T1000 (cell line): ENCODE measurements at places on chromosomes 6 and 20.

- no peak for DNase-seq
Observed at GRCh38 chr20:23122321-23122720, 36.2 kb upstream of the CD93 start.

DNA sequence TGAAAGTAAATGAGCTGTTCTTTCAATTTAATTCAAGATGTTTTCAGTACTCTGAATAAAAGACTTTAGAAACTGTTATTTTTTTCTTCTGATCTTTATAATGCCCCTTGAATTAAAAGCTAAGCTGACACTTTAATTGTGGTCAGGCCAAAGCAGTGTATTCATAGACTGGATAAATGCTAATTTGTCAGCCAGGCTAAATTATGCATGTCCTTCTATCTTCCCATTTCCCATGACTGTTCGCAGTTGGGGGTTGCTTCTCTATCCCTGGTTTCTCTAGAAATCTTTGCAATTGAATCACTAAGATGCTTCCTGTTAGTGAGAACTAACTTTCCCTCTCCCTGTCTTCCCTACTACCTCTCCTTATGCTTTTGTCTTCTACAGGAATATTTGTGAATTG, 396.2 kb downstream of the RFPL4B start:
- no peak for DNase-seq

DNA sequence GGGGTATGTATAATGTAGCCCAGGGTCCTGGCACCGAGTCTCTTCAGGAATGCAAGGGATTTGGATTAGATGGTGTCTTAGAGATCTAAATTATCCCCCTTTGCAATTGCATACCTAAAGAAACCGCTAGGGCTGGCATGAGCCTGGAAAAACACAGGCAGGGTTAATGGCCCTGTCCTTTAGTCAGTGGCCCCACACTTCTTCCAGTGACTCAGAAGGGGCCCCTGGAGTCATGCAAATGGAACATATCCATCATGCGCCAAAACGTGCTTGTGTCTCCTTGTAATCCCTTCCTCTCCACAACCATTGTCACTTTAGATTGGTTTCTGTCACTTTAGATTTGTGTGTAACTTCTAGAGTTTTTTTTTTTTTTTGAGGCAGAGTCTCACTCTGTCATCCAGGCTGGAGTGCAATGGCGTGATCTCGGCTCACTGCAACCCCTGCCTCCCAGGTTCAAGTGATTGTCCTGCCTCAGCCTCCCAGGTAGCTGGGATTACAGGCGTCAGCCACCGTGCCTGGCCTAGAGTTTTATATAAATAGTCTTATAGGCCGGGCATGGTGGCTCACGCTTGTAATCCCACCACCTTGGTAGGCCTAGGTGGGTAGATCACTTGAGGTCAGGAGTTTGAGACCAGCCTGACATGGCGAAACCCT, 8.7 kb upstream of the MYBL2 start:
- no peak for DNase-seq

GRCh38 chr20:46438156-46438750, 31.8 kb upstream of the ELMO2 start:
- no peak for DNase-seq

GRCh38 chr20:25321991-25322390, 68.6 kb downstream of the ABHD12 start:
- DNase-seq: no peak

GRCh38 chr6:27479319-27480182, 6.6 kb upstream of the ZNF184 start:
- peak; percentile 83 for DNase-seq

DNA sequence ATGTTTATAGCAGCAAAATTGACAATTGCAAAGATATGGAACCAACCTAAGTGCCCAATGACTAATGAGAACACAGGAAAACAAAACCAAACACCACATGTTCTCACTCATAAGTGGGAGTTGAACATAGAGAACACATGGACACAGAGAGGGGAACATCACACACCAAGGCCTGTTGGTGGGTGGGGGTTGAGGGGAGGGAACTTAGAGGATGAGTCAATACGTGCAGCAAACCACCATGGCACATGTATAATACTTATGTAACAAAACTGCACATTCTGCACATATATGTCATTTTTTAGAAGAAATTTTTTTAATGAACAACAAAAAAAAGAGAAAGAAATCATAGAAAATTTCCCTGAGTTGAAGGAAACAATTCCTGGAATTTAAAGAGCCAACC, 3.9 kb downstream of the EPM2A start:
- no peak for DNase-seq

DNA sequence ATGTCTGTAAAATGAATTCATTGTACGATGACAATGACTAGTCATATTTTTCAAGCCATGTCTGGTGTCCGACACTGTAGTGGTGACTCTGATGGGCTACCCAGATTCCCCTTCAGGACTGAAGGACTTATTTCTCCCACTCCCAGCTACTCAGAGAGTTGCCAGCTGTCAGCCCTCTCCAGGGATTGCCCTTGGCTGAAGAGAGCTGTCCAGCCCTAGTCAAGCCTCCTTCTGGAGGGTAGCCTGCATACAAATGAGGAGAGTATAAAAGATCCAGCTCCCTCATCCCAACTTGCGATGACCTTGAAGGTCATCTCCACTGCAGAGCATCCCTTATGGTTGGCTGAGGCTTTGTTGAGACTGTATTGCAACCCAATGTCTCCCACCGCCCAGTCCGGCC, 29.9 kb downstream of the JPH2 start:
- no peak for DNase-seq

GRCh38 chr6:32176476-32177182, 745 bp upstream of the AGPAT1 start:
- no peak for DNase-seq

DNA sequence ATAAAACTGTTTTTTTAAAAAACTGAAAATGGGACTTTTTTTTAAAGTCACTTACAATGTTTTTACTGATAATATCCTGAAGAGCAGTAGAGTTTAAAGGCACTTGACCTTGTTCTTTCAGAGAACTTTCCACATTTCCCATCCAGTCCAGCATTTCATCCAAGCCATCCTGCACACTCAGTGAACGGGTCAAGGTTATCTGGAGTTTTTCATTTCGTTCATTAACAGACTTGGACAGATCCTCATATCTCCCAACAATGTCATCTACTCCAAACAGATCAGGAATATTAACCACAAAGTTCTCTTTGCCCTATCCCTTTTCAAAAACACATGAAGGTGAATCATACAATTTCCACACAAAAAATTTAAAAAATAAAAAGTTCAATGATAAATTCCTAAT, 69.1 kb downstream of the DST start:
- DNase-seq: no peak

- DNase-seq: no peak
Observed at GRCh38 chr20:37102571-37102970, 6.8 kb upstream of the RBL1 start.

DNA sequence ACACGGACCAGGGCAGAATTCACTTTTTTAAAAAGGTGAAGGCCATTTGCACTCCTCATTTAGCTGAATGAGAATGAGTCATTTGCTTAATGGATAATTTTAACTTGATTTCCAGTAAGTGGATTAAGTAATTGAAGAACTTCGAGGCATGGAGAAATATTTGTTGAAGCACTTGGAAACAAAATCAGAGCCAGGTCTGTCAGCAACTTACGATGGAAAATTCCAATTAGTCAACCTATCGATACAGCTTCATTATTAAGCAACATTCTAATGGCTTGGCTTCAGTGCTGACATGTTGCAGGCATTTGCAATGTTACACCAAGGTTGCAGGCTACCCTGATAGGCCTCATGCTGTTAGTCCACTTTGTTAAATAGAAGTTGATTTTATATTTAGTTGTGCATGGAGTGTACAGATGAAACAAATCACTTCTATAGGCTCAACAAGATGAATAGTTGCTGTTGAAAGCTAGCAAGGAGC, 423.5 kb upstream of the SLC35B3 start:
- DNase-seq: no peak

DNA sequence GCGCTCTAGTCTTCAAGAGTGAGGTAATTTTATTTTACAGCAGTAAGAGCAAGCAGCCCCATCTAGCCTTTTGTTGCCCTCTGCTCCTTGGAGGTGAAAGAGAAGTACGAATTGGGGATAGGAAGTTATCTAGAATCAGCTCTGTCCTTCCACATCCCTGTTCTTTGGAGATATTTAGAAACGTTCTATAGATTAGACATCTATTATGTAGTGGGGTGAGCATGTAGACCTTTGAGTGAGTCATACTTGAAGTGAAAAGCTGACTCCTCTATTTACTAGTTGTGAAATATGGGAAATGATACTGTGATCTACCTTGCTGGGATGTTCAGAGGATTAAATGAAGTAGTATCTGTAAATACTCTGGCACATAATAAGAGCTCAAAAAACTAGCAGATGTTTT, 36.0 kb upstream of the SLC35D3 start:
- no peak for DNase-seq

DNA sequence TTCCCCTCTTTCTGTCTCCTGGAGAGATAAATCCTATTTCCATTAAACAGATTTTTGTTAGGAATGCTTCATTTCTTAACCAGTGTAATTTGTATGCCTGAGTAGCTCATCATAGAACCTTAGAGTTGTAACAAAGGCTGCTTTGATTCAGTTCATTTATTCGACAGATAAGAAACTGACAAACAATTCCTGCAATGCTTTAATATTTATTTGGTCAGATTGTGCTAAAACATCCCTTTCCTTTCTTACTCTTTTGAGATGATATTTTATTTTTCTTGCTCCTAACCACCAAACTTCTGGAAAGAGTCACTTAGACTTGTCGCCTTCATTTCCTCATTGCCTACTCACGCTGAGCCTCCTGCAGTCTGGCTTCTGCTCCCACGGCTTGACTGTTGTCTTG, 89.0 kb upstream of the SUPT3H start:
- no peak for DNase-seq

DNA sequence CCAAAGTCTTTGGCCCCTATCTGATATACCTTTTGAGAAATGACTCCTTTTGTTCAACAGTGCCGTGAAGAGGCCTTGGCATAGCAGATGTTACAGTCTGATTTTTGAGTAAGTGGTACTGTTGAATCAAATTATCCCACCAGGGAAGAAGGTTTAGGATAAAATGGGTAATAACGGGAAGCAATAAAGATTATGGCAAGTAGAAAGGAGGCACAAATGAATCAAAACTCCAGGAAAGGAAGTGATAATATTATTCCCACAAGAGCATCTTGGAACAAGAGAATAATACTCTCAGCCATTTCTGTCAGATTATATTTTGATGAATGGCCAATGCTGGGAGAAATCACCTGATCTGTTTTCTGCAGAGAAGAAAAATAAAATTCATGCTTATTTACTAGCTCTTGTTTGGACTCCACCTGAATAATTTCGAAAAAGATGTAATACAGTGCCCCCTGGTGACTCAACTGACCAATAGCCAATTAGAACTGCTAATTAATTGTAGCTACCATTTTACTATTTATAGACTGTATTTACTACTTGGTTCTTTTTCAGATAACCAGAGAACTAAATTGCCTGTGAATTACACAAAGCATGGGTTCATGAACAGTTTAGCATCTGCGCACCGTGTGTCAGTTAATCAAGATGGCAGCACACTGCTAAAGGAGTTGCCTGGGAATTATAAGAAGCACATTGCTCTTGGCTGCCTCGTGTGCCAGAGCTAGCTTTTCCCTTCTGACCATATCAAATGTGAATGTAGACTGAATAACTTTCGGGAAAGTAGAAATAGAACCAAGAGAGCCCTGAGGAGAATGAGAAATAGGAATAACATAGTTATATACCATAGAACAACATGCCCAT, 78.5 kb upstream of the TRDN start:
- no peak for DNase-seq

- DNase-seq: peak; percentile 93
Observed at GRCh38 chr20:51447097-51447764, 95.3 kb downstream of the NFATC2 start.

GRCh38 chr6:99868074-99868702, 125.8 kb downstream of the MCHR2 start:
- DNase-seq: peak; percentile 37

GRCh38 chr6:34519971-34520644, 36.0 kb downstream of the SPDEF start:
- DNase-seq: no peak

- DNase-seq: no peak
Observed at GRCh38 chr6:7115543-7116231, 7.9 kb downstream of the RREB1 start.

GRCh38 chr6:33161354-33162331, 30.6 kb downstream of the COL11A2 start:
- DNase-seq: peak; percentile 66

DNA sequence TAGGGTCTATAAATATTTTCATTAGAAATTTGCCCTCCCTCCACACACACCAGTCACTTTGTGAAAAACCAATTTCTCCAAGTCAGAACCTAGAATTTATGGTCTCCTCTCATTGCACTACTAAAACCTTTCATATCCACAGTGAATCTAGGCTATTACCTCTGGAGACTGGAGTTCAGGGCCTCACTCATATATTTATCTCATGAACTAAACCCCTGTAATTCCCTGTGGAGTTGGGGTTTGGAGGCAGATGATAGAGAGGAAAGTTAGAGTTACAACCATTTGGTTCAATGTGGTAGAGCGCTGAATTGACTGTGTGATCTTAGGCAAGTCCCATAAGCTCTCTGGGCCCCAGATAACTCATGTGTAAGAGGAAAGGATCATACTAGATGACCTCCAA, 18.2 kb upstream of the CEP85L start:
- DNase-seq: no peak
